ENCODE measurements at places on chromosomes 16 and 17. TPM values are rescaled to one million over a fixed set of nuclear protein-coding genes. Genes with fewer than 3 reads are reported as not detected.
A peak's percentile ranks its signal among the peaks of the same experiment; 100 is the strongest.

DNA sequence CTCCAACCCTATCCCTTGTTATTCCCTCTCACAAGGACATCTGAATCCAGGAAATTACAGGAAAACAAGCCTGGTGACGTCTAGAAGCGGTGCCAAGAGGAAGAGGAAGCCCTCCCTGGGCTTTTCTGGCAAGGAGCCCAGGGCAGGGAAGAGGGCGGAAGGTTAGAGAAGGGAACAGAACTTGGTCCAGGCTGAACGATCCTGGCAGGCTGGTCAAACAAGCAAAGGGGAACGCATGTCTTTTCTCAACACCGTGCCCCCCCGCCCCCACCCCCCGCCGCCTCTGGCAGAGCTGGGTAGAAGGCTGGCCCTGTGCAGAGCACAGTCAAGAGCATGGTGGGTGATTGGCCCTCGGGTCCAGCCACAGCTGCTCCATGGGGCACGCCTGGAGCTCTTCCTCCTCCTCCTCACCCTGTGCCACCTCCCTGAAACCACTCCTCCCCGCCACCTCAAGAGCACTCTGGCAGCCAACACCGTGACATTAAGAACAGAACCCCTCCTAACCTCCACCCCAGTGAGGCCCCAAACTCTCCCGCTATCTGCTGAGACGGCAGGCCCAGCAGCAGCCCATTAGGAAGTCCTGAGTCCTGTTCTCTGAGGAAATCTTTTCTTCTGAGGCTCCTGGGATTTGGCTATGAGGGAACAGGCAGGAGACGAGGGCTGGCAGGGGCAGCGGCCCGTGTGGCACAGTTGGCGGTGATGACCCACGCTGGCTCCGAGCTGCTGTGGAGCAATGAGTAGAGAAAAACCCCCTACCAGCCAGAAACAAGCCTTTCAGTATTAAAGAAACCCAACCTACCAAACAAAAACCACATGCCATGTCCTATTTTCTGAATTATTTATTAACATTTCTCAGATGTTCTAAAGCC, 7.3 kb downstream of the C16orf86 start:
- DNase-seq = peak; percentile 80

GRCh38 chr16:69286941-69287713, 24.0 kb upstream of the VPS4A start:
- peak; percentile 74 for DNase-seq

DNA sequence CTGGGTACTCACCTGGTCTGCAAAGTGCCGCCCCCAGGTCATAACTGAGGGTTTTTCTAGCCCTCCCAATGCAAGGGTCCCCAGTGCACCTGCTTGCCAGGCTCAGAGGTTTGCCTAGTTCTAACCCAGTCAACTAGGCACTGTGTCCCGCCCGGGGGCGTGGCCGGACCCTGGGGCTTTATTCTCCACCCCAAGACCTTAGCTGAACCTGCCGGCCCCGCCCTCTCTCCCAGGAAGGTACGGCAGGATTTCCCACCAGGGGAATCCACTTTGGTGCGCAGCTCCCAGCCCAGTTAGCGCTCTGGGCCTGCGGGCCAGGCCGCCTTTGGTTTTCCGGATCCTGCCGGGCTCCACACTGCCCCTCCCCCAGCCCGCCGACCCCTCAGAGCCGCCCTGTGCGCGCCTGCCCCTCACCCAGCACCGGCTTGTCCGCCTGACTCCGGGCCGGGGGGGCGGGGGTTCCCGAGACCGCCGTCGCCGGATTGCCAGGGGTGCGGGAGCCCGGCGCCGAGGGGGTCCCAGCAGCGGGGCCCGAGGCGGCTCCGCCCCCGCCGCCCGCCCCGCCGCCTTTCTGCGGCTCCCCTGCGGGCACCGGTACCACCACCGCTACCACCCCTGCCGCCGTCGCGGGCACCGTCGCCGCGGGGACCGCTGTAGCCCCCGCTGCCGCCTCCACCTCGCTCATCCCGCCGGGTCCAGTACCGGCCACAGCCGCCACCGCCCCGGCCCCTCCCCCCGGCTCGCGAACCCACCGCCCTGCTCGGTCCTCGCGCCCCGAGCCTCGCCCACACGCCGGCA, 424 bp downstream of the YBX2 start:
- no peak for DNase-seq

DNA sequence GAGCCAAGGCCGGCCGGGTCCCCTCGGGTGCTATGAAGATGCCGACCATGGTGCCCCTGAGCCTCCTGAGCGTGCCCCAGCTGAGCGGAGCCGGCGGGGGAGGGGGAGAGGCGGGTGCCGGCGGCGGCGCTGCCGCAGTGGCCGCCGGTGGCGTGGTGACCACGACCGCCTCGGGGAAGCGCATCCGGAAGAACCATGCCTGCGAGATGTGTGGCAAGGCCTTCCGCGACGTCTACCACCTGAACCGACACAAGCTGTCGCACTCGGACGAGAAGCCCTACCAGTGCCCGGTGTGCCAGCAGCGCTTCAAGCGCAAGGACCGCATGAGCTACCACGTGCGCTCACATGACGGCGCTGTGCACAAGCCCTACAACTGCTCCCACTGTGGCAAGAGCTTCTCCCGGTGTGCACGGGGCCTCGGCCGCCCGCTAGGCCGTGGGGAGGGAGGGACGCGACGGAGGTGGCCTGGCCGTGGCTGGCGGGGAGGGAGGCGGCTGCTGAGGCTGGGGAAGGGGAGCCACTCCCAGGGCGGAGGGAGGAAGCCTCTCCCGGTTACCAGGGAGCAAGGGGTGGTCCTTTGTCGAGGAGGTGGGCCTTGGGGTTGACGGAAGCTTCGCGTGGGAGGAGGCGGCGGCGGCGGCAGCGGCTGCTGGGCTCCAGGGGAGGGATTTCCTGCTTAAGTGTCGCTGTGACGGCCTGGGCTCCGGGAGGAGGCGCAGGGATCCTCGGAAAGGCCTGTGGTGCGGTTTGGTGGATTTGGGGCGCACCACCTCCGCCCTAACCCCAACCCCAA, 1.3 kb downstream of the MAZ start:
- DNase-seq = peak; percentile 87

- no peak for DNase-seq
Observed at GRCh38 chr16:65658349-65658748, 536.5 kb upstream of the CDH11 start.

DNA sequence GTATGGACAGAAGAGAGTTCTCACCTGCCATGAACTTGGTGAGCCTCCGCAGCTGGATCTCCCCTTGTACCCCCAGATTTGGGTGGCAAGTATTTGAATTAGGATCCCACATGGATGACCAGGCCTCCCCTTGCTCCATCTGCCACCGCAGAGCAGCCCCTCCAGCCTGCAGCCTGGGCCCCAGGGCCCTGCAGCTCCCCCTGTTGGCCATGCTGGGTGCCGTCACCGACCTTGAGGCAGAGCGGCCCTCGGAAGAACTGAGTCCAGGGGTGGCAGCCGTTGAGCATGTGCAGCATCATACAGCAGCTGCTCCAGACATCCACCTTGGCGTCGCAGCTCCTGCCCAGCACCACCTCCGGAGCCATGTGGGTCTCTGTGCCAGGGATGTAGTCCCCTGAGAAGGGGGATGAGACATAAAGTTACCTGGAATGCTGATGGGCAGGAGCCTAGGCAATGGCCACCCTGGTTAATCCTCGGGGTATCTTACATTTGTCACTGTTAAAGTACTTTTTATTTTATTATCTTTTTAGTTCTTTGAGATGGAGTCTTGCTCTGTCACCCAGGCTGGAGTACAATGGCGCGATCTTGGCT, 9.0 kb upstream of the SPATA32 start:
- DNase-seq = no peak

- no peak for DNase-seq
Observed at GRCh38 chr17:56994009-56994792, 16.3 kb downstream of the SCPEP1 start.

DNA sequence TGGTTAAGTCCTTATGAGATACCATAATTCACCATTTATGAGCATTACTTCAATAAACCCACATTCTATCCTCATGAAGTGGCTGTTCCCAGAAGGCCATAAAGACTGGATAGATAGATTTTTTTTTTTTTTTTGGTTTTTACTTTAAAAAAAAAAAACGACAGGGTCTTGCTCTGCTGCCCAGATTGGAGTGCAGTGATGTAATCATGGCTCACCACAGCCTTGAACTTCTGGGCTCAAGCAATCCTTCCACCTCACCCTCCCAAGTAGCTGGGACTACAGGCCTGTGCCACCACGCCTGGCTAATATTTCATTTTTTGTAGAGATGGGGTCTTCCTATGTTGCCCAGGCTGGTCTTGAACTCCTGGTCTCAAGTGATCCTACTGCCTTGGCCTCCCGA, 102.3 kb downstream of the XYLT1 start:
- no peak for DNase-seq

Gene ST6GALNAC1
- total RNA-seq = 2.7 TPM

Gene POLG2
- 16.6 TPM for total RNA-seq

Gene EPX
- not detected for total RNA-seq

All from ovary (tissue), 10 donors.